ENCODE measurements at places on chromosomes 4 and X.

DNA sequence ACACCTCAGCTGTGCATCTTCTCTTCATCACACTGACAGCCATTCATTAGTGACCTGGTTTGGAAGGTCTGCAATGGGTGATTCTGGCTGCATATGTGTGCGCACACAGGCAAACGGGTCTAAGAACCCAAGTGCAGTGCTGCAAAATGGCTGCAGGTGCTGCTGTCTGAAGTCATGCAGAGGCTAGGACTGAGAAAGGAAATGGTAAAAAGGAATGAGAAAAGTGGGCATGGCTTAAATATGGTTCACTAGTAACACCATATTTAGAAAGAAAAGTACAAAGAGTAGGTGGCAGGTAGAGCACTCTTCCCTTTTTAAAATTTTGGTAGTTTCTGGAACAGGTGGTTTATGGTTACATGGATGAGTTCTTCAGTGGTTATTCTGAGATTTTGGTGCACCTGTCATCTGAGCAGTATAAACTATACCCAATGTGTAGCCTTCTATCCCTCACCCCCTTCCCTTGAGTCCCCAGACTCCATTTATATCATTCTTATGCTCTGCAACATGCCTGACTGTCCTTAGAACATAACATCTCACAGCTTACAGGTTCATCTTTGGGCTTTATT is 78.4 kb downstream of the CCNG2 start:
- DNase-seq, result no peak

DNA sequence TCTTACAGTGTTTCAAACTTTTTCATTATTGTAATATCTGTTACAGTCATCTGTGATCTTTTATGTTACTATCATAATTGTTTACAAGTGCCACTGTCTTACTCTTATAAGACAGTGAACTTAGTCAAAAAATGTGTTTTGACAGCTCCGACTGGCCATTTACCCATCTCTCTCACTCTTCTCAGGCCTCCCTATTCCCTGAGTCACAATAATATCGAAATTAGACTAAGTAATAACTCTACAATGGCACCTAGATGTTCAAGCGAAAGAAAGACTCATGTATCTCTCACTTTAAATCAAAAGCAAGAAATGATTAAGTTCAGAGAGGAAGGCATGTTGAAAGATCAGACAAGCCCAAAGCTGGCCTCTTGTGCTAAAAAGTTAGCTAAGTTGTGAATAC is 184.2 kb downstream of the CDS1 start:
- DNase-seq, result no peak

DNA sequence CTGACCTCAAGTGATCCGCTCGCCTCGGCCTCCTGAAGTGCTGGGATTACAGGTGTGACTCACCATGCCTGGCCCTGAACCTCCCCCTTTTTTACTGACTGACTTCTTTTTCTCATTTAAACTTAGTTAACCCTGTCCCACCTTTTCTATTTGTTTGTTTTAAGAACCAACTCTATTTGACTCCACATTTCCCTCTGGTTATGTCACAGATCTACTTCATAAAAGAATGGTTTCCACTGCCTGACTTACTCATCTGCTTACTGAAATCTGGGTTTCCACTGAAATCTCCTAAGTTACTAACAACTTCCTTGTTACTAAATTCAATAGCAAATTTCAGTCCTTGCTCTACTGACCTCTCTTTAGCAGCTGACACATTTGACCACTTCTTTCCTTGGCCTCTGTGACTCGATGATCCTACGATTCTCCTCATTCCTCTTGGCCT is 28.0 kb upstream of the NSUN7 start:
- DNase-seq, result no peak

DNA sequence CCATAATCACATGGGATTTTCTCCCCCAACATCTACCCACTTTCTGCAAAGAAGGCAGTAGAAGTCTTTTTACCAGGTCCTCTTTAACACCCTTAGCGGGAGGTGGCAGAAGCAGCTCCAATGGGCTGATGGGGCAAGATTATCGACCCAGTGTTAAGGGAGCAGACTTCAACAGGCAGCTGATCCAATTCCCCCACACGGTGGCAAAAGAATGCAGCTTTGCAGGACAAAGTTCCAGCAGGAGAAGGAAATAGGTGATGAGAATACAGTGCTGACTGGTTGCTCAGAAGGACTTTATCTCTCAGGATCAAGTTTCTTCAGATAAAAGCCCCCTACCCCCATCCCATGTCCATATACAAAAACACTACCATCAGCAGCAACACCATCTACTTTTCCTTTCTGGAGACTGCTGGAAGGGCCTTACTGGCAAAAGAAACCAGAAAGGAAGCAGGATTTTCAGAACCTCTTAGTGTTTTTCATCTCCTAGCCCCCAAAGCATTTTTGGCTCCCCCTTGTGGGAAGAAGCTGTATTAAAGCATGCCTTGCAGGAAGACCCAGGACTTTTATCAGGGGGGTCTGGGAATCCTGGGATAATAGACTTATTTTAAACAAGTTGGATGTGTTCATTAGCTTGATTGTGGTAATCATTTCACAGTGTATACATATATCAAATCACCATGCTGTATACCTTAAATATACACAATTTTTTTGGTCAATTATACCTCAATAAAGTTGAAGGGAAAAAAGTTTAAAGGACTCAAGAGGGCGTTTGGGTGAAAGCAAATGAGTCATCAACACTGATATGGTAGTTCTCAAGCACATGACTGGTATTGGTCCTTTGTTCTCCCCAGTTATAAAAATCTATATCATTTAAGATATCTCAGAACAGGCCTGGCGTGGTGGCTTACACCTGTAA is 146.4 kb downstream of the GPC3 start:
- DNase-seq, result peak; percentile 3

- no peak for DNase-seq
Observed at GRCh38 chrX:34382416-34382815, 250.3 kb upstream of the FAM47A start.

DNA sequence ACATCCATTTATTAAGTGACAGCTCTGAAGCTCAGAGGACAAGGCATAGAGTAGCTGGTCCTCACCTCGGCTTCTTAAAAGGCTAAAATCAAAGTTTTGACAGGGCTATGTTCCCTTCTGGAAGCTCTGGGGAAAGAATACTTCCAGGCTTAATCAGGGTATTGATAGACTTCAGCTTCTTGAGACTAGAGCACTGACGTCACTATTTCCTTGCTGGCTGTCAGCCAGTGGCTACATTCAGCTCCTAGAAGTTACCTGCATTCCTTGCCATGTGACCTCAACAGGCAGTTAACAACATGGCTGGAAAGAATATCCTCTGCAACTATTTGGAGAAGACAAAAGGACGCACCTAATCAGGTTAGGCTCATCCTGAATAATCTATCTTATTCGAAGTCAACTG is 1144.8 kb downstream of the ADGRL3 start:
- DNase-seq, result no peak
